Epithelial cell of proximal tubule (primary cell): ENCODE measurements at places on chromosomes 7 and 10.

- no peak for DNase-seq
Observed at GRCh38 chr7:10120936-10121335, 852.7 kb upstream of the PHF14 start.

DNA sequence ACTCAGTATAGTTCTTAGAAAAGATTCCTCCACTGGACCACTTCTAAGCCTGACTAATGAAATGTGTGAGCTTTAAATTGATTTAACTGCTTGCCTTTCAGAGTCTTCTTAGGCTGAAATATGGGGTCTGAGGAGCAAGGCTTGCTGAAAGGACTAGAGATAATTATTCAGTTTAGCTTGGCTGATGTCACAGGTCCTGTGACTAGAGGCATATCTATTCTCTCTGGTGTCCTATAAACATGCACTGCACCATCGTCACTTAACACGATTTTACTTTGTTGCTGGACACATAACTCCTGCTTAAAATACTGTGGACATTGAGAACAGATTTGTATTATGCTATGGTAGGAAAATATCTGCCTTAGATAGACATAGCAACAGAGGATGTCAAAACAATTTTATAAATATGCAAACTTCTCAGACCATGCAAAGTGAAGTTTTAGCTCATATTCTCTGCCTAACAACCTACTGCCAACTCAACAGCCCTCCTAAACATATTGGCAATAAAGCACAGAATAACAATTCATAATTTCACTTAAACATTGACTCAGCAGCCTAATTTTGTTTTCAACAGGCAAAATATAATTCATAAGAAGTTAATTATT, 80.2 kb downstream of the RNF133 start:
- no peak for DNase-seq

GRCh38 chr10:131000743-131001142, 310.8 kb downstream of the TCERG1L start:
- DNase-seq = no peak

- DNase-seq = no peak
Observed at GRCh38 chr10:48324580-48324979, 18.1 kb downstream of the MAPK8 start.

GRCh38 chr10:124518366-124518765, 56.7 kb downstream of the LHPP start:
- no peak for DNase-seq

- DNase-seq = no peak
Observed at GRCh38 chr10:31705136-31705535, 223.5 kb downstream of the ARHGAP12 start.

DNA sequence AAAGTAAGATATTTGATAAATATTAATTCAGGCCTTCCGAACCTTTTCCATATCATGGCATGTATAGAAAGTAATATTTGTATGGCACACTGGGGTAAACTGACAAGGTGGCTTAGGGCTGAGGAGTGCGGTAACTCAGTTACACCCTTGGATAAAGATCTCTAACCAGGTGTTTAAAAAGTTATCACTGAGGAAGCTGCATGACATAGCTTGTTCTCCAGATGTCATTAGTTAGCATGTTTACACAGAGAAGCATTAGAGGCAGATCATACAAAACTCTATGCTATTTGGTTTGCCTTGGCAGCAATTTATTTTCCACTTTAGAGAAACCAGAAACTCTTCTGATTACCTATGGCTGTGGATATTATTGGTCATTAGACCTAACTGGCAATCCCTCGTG, 118.2 kb downstream of the ST7 start:
- DNase-seq = no peak

GRCh38 chr10:45409782-45410181, 35.8 kb downstream of the ALOX5 start:
- DNase-seq = no peak

DNA sequence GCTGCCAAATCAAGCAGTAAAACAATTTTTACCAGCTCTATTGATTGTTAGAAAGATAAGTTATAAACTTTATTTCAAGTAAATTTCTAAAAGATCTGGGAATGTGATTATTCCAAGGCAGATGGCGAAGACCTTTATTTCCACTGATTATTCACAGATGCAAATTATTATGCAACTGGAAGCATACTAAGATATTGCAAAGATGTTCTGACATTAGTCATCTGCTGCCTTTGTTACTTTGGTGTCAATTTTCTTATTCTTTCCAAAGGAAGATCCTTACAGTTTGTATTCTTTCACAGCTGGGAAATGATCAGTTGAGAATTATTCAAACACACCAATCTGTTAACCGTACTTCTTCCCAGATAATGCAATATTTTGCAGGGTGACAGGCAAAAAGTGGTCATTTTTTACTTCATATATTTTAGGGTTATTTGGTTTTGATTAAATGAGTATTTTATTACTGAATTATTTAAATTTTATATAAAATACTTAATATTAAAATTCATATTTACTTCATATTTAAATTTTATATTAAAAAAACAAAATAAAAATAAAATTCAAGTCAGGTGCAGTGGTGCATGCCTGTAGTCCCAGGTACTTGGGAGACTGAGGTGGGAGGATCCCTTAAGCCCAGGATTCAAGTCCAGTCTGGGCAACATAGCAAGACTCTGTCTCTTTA, 171.3 kb downstream of the FZD1 start:
- DNase-seq = no peak

DNA sequence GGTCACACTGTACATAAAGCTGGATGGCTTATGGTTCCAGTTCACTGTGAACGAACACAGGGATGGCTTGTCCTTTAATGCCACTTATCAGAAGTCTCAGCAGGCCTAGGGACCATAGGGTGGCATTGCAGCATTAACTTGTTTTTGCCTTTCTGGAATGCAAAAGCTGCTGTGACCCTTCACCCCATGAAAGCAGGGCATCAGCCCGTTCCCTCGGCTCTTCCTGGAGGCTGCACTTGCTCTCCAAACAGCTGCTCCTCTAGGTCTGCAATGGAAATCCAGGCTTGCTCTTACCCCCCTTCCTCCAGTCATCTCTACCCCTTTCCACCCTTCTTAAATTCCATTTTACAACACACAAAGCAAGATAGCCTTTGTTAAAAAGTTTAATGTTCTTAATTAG, 17.9 kb upstream of the NEUROD6 start:
- DNase-seq = no peak

DNA sequence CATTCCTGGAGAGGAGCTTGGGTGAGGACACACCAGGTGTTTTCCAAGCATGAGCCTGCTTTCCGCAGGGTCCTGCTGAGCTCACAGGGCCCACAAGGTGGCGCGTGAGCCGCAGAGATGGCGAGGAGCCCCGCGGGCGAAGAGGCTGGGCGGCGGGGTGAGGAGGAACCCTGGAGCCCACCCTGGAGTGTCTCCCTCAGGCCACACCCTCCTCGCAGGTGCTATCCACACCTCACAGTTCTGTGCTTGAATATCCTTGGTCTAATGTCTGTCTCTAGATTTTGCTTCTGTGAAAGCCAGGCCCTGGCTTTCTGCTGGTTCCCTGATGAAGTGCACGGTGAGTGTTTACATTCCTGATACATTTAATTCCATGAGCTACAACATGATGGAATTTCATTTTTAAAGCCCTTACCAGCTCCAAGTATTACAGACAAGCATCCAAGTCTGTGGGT, 433.6 kb downstream of the ACTR3B start:
- DNase-seq = no peak

DNA sequence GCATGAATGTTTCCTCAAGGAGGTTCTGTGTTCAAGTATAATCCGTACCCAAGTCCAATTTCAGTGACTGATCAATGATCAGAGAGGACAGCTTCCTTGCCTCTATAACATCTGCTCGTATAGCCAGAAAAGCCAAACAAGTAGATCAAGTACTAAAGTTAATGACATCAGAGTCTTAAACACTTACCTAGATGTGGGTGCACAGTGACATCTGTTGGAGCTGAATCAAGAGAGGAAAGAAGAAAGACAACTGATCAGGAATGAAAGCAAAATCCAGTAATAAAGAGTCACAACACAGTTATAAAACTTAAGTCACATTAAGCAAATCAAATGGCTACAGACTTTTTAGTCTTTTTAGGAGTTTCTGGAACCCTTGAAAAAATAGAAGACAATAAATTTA, 236.5 kb downstream of the RELN start:
- no peak for DNase-seq

DNA sequence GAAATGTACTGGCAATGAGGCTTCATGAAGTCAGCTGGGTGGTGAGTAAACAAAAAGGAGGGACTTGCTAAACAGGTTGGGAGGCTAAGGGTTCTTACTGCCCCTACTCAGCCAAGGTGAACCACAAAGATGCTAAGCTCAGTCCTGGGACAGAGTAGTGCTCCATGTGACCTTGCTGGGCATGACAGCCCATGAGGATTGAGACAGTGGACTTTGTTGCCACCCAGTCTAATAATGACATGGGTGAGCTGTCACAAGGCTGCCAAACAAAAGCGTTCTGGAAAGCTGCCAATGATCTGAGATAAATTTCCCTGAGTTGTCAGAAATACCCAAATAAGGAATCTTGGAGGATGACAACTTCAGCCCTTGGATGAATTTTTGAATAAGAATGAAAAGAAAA, 75.2 kb downstream of the CLEC2L start:
- DNase-seq = peak; percentile 45

GRCh38 chr10:19952224-19953010, 136.2 kb downstream of the PLXDC2 start:
- no peak for DNase-seq

DNA sequence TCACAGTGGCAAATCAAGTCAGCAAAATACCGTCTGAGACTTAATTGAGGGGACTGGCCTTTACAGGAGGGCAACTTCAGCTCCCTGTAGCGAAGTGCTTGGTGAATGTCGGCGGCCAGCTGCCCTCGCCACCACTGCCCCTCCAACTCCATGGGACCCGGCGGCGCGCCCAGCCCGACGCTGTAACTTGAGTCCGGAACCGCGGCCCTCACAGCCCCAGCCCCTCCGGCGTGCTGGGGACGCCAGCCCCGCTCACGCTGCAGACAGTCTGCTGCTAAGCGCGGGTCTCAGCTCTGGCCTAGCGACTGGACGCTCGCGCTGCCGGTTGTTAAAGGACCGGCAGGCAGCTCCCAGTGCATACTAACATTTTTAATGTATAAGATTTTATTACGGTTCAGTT, 113.4 kb upstream of the NUPR2 start:
- no peak for DNase-seq

- DNase-seq = no peak
Observed at GRCh38 chr10:128557149-128557710, 431.0 kb upstream of the MKI67 start.

DNA sequence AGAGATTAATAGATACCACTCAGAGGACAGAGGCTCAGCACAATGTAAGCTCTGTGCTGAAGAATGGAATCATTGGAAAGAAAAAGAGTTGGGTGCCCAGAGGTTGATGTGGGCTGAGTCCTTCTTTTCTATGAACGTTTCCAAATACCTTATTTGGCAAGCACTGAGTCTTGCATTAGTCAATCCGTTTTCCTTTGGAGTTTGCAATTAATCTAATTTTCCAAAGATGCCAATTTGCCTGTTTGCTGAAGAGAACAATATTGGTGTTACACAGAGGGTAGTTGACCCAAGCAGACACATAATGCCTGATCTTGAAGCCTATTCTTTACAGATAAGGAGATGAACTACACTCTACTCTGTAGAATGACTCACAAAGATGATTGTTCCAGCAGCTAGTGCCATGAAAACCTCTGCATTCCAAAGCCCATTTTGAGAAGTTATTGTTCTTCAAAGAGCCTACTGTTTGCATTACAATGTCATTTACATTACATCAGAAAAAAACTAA, 55.4 kb upstream of the MET start:
- DNase-seq = no peak

DNA sequence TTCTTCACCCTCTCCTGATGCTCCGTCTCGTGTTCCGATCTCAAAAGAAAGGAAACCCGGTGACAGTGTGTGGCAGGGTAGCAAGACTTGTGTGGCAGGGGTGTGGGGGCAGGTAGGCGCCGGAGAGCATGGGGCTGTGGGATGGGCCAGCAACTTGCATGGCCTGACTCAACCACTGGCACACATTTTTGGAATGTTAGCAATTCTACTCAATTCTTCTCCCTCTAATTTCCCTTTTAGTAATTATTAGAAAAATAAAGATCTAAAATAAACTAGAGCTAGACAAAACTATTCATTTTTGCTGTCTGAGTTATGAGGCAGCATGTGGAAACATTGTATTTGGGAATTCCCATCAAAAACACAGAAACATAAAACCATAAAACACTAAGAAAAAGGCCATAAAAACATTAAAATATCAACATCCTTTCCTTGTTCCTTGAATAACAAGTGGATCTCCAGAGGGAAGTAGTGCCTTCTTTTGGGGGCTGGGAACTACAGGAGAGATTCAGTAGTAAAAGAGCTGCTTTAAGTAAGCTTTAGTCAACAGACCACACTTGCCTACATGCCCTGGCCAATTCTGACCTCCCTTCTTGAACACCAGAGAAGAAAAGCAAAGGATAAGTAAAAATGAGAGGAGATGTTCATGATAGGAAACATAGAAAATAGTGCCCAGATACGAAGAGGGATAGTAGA, 21.8 kb downstream of the SEMA3C start:
- DNase-seq = no peak

GRCh38 chr7:155587486-155587885, 41.1 kb upstream of the CNPY1 start:
- DNase-seq = no peak
